ENCODE measurements at places on chromosomes 2 and 18.

DNA sequence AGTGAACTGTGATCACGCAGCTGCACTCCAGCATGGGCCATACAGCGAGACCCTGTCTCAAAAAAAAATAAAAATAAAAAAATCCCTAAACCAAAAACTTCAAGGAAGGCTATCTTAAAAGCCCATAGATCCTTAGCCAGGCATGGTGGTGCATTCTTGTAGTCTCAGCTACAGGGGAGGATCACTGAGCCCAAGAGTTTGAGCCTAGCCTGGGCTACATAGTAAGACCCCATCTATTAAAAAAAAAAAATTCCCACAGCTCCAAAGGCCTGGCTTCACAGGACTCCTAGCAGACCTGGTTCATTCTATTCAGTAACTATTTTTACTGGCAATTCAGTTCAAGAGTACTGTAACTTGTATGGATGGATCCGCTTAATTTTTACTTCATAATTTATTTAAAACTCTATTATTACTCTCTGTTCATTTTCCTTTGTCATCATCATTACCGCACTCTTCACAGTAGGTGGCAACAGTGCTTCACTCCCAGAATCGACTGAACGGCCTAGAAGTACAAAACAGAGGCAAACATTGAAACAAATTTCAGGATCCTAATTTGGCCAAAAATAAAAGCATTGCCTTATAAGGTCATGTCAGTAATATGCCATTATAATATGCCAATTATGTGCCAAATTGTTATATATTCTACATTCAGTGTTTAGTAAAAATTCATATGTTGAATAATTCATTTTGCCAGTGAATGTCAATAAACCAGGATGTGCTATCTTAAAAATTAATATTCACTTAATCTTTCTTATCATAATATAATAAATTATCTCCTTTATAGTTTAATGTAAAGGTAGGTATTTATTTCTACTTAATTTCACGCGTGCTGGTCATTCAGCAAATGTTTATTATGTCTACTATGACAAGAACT, 14.3 kb upstream of the STAM2 start:
- no peak for DNase-seq

GRCh38 chr2:118764855-118765254, 82.6 kb downstream of the EN1 start:
- no peak for DNase-seq

GRCh38 chr2:157419031-157419575, 24.8 kb downstream of the CYTIP start:
- no peak for DNase-seq

GRCh38 chr2:84882775-84883550, 2.1 kb upstream of the TRABD2A start:
- DNase-seq = no peak

- no peak for DNase-seq
Measured at GRCh38 chr2:77161009-77161408, 361.2 kb downstream of the LRRTM4 start.

DNA sequence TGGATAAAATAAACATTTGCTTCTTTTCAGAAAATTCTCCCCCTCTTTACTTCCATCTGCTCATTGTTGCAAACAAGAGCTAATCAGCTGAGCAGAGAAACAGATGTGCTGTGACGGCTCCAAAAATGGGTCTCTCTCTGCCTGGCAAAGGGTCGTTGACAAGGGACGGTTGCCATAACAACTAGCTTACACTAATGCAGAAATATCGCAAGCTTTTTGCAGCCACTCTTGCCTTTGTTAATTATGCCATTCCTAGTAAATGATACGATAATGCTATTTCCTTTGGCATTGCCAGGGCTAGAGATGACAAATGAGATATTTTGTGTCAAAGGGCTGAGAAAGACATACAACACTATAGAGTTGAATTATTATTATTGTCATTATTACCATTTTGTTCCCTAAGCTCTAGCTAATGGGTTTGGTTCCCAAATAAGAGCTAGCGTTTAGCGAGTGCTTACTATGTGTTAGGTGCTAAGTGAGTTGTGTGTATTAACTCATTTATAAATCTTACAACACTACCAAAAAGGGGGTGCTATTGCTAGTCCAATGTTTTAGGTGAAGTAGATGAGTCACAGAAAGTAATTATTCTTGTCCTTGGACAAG, 46.8 kb downstream of the MYO3B start:
- no peak for DNase-seq

DNA sequence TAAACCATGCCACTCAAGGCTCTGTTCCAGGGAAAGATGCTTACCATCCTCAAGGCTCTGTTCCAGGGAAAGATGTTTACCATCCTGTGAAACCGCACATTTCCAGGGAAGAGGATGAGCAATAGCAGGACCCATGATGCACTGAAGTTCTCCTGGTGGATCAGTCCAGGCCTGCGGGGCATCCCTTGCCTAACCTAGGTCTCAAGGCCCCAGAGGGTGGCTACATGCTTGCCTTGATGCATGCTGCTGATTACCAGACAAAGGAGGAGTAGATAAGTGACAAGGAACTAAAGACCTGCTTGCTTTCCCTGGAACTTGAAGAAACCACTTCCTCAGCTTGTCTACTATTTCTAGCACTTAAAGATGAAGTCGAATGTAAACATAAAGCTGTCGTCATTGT, 111.0 kb upstream of the LINC00305 start:
- no peak for DNase-seq

- no peak for DNase-seq
Measured at GRCh38 chr18:42045346-42045745, 90.3 kb downstream of the PIK3C3 start.

DNA sequence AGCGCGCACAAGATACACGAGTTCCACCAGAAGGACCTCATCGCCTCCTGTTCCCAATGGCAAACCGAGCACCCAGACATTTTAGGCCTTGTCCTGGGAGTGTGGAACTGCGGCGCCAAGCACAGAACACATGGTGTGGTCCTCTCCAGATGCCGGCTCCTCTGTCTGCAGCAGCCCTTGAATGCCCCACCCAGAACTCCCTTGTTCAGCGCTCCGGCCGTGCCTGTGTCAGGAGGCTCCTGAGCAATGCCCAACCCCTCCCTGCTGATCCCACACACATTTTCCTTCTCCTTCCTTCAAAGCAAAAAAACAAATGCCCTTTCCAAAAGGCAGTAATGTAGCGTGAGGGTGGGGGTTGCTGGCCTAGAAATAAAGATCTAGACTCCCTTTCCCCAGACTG, 89.8 kb downstream of the GFPT1 start:
- DNase-seq = no peak

DNA sequence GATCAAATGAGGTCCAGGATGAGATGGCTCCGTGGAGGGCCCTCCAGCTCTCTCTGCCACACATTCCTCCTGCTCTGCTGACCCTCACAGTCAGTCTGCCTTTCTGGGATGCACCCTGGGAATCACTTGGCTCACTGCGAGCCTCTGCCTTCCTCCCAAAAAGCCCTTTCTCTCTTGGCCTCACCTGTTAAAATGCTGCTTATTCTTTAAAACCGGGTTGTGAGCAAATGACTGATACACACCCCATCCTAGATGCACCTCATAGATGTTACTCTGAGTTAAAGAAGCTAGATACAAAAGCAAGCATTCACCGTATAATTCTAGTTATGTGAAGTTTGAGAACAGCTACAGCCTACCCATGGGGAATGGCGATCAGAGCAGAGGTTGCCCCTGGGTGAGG, 167.7 kb upstream of the MYCN start:
- no peak for DNase-seq

DNA sequence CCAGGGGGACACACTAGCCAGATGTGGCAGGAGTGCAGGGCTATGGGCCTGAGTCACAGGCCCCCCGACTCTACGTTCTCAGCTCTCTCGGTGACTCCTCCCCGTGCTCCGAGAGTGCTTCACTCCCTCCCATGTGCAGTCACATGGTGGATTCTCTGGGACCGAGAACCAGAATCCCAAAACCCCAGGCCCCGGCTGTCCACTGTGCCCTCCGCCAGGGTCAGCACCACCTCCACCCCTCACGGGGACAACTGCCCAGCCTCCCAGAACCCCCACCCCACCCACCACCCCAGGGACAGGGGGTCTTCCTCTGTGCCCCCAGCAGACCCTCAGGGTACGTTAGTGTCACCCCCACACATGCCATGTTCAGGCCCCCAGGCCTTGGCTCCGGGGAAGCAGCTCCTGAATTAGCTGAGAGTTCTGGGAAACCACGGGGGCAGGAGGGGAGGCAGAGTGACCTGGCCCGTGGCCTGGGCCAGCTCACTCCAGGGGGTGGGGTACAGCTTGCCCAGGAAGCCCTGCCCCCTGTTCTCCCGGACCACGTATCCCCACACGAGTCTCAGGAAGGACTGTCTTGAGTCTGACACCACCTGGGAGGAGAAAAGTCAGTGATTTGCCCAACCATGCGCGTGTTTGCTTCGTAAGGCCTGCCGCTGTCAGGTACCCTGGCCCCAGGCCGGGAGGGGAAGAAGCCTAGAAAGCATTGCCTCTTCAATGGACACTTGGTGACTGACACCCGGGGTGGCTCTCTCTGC, 4.4 kb downstream of the RAMP1 start:
- no peak for DNase-seq

DNA sequence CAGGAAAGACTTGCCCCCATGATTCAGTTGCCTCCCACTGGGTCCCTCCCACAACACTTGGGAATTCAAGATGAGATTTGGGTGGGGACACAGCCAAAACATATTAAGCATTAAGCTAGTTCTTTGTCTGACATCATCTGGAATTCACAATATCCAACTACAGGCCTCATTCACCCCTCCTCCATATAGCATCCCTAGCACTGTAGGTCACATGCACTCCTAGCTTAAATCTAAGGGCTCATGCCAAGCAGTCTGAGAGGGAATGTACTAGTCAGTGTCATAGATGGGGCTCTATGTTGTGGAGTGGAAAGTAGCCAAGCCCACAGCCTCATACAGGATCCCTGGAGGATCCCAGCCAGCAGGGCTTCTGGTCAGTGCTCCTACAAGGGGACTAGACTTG, 92.1 kb downstream of the IRS1 start:
- DNase-seq = no peak

- no peak for DNase-seq
Measured at GRCh38 chr18:54090856-54091255, 133.6 kb downstream of the MBD2 start.

- no peak for DNase-seq
Measured at GRCh38 chr18:26473672-26474071, 74.7 kb downstream of the KCTD1 start.

Measured in stimulated activated CD8-positive, alpha-beta memory T cell treated with anti-CD3 and anti-CD28 coated beads, Interleukin-4, amount 100 ng/mL, for 1 hour (primary cell).